Peyer's patch (tissue), 4 donors: ENCODE measurements at places on chromosomes 6 and 20.

DNA sequence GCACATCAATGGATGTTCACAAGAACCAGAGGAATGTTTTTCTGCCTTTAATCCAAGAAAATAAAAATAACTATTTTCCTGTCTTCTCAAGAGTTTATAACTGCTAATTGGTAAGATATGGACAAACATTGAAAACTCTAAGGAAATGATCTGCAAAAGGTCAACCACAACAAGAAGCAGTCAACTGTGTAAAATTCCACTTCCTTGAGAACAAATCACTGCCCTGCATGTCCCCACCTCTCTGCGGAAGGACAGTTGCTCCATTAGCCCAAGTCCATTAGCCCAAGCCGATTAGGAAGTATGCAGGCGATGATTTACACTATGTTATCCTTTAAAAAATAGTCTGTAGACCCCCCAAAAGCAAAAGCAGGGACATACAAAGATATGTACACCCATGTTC lies 27.6 kb downstream of the SLC22A23 start:
- no peak for DNase-seq

- no peak for DNase-seq
These were observed 73.6 kb downstream of the NCR2 start for GRCh38 chr6:41408982-41409381.

DNA sequence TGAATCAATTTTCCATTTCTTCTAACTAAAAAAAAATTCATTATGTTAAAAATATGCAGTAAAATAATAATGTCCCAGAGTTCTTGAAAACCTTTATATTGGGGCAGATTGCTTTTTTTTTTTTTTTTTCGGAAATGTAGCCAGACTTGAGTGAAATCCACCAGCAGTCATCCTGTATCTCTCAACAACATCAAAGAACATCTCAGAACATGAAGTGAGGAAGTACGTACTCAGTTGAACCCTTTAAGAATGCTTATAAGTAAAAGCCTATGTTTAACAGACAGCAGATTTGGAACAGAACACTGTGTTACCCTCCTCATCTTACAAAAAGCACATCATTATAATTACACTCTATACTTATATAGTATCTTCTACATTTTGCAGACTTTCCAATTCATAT lies 51.0 kb upstream of the SUPT3H start:
- DNase-seq = no peak

- no peak for DNase-seq
These were observed 442.2 kb upstream of the ARID1B start for GRCh38 chr6:156334966-156335365.
